ENCODE measurements at places on chromosomes 4 and X.

DNA sequence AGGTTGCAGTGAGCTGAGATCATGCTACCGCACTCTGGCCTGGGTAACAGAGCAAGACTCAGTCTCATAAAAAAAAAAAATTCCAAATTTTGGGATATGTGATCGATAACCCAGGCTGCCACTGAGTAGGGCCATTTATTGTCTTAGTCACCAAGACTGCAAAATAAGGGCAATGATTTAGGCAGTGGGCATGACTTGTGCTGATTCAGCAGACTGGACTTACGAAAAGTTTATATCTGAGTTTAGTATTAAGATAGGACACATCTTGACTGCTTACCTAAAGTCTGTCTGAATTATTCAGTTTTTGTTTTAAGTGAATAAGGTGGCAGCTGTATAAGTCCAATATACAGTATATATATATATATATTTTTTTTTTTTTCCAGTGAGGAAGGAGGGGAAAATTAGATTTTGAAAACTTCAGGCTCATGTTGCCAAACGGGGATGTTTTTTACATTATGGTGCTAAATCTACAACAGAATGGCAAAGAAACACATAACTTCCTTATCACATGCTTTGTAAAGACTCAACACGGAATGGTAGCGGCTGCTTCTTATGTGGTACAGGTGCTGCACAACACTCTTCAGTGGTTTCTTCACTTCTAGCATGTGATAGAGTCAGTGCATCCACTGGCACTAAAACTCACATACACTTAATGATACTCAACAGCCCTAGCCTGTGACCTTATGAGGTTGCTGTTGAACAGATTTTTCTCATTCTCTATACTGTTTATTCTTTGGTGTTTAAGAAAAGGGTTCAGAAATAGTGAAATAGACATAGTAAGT lies 6.5 kb downstream of the TEX13D start:
- no peak for DNase-seq

DNA sequence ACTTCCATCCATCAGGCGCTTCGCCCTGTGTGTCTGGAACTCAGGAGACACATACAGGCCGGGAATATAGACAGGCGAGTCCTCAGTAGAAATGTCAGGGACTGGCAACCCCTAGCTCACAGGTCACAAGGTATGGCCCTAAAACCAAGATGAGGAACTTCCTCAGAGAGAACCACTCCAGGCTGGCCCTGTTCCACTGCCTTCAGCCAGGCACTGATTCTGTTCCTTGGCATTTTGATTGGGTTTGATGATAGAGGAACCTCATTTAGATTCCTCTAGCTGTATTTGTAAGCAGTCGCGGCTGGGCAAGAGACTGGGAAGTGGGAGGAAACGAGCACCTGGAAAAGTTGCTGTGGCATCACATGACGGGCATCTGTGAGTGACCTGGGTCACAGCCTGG lies 8.1 kb downstream of the HPSE start:
- DNase-seq = no peak

- DNase-seq = no peak
These were observed 102.7 kb upstream of the TBC1D9 start for GRCh38 chr4:140858897-140859296.

DNA sequence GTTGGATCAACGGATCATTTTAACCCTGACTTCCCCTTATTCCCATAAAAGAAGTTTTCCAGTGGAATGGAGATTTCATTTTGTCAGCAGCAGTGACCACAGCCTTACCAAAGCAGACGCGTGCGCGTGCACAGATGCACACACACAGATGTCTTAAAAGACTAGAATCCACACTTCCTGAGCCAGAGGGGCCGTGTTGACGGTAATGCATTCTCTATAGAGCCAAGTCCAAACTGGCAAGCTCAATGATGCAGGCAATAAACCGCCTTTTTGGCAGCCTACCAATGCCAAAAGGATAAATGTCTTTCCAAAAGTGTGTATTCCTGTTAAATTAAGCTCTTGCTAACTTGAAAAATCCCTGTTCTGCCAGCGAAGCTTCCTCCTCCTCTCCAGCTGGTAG lies 18.8 kb upstream of the CLDN34 start:
- no peak for DNase-seq

- DNase-seq = no peak
These were observed 542.4 kb upstream of the DIPK2B start for GRCh38 chrX:45743081-45743533.

- DNase-seq = no peak
These were observed 1411.1 kb upstream of the TENM3 start for GRCh38 chr4:180832073-180832472.

GRCh38 chr4:164383058-164383357 lies 370.9 kb upstream of the SMIM31 start:
- peak; percentile 24 for DNase-seq

- no peak for DNase-seq
These were observed 2.2 kb upstream of the MAGED1 start for GRCh38 chrX:51891245-51891644.

DNA sequence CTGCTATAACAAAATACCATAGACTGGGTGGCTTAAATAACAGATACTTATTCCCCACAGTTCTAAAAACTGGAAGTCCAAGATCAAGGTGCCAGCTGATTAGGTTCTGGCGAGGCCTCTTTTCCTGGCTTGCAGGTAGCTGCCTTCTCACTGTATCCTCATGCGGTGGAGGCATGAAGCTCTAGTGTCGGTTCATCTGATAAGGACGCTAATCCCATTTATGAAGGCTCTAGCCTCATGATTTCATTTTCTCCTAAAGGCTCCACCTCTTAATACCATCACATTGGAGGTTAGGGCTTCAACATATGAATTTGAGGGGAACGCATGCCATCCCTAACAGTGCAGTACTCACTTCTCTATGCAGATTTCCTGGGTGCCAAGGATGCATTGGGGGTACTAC lies 57.9 kb upstream of the STIM2 start:
- DNase-seq = no peak

- no peak for DNase-seq
These were observed 54.5 kb downstream of the TEX13C start for GRCh38 chrX:125374169-125374568.

GRCh38 chr4:119284876-119285780 lies 36.8 kb downstream of the FABP2 start:
- peak; percentile 11 for DNase-seq

DNA sequence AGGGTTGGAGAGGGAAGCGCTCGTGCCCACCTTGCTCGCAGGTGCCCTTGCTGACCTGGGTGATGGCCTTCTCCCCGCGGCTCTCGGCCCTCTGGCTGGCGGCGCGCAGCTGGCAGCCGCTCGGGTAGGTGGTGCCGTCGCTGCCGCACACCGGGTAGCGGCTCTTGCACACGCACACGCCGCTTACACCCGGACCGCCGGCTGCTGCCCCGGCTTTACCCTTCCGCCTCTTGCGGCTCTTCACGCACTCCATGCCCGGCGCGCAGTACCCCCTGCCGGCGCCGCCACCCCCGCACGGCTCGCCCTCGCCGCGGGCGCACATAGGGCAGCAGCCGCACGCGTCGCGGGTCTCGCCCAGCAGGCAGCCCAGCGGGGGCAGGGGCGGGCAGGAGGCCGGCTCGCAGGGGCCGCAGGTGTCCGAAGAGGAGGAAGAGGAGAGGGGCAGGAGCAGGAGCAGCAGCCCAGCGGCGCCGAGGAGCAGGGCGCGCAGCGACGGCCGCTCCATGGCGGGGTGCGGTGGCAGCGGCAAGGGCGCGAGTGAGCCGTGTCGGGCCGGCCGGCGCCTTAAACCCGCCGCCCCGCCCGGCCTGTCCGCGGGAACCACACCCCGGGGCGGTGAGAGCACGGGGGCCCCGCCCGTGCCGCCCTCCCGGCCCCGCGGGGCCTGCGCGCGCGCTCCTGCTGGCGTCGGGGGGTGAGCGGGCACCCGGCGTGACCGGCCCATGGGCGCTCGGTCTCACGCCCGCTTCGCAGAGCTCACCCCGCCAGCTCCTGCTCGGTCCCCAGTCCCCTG lies at the start of gene IGFBP7:
TSS of gene IGFBP7 (minus strand) at position 539 of the 793 bp plus-strand sequence. CDS start at position 505, 34 bp downstream.
- peak; percentile 53 for DNase-seq

DNA sequence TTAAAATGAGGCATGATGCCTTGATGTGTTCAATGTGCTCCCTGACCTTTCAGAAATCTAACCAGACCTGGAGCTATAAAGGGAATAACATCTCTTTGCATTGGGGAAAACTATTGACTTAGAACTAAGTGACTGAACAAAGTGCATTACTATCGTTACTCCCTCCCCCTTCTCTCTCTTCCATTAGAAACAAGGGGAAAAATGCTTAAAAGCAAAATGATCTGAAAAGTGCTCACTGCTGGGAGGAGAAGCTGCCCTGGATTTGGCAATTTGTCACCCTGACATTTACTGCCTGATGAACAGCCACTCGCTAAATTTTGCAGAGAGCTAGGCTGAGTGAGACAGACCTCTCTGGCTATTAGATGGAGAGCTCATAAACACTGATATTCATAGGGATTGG lies 48.6 kb upstream of the PARM1 start:
- peak; percentile 15 for DNase-seq

DNA sequence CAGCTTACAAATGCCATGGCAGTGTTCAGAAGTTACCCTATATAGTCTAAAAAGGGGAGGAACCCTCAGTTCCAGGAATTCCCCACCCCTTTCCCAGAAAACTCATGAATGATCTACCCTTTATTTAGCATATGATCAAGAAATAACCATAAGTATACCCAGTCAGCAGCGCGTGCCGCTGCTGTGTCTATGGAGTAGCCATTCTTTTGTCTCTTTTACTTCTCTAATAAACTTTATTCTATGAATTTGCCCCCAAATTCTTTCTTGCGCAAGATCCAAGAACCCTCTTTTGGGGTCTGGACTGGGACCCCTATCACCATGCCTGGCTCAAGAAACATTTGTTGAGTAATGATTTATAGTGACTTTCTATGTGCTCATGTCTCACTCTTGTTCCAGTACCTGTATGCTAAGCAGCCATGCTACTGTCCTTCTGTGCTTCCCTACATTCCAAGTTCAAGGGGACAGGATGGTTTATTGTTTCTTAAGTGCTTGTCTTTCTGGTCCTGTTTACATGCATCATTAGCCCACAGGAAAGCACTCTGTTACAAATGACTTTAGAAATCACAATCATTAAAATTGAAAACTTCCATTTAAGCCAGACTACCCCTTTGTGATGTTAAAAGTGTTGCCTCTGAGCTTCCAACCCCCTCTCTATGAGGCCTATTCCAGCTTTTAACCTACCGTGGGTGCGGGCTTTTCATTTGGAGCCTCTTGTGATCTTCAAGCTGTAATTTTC lies 63.4 kb upstream of the S100G start:
- DNase-seq = no peak

DNA sequence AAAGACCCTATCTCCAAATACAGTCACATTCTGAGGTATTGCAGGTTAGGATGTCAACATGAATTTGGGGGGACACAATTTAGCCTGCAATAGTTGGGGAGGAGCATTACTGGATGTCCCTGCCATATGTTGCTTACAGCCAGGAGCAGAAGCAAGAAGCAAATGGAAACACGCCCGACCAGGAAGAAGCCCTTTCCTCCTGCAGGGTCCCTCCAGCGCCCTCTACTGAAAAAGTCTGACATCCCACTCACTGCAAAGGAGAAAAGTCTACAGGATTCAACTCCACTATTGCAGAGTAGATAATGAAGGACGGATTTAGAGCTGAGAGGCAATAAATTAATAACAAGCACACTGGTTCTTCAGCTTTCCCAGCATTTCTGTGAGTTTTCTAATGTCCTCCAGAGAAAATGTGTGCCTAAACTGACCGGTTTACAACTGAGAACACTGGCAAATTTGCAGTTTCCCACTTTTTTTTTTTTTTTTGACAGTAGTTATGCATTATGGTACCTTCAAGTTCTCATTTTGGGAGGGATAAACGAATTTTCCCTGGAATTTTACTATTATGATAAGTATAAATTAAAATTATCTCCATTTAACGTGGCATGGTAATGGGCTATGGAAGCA lies 31.7 kb downstream of the COQ2 start:
- DNase-seq = peak; percentile 76

GRCh38 chr4:6703786-6704185 lies 5.9 kb downstream of the MRFAP1L1 start:
- DNase-seq = no peak

- peak; percentile 28 for DNase-seq
These were observed 14.1 kb downstream of the RPS6KA3 start for GRCh38 chrX:20252381-20253231.

GRCh38 chr4:24798036-24798610 lies 2.8 kb downstream of the SOD3 start:
- DNase-seq = no peak

DNA sequence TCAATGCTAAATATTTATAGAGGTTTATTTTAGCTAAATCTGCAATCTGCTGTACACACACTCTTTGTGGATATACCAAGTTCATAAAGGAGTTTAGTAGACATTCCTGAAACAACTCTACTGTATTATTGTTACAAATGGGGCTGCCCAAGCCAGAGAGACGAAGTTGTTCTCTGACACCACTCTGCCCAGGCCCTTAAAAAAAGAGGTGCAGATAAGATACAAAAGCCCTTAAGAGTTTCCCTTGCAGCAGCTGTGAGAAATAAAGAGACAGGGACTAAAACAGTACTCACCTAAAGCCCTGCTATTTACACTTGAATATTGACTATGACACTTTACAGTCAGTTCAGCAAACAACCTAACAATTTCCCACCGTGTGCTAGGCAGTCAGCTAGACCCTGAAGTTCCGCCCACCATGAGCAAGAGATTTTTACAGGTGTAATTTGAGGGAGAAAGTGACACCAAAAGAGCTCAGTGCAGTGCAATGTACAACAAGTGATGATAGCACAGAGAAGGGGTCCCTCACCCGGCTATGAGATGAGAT lies 191.7 kb downstream of the PRDM5 start:
- DNase-seq = no peak

DNA sequence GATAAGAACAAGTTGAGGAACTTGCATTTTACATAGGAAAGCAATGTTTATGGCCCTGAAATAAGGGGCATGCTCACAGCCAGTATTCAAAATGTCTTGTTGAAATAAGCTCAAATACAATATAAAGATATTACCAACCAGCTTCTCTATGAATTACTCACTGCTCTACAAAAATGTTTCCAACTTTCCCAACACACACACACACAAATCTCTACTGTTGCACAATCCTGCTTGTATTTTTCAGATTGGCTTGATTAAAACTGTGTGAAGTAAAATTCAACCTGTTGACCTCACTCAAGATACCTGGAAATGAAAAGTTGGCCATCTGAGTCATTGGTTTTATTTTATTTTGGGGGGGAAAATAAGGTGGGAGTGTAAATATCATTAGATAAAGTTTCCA lies 128.6 kb downstream of the CHIC2 start:
- DNase-seq = no peak

DNA sequence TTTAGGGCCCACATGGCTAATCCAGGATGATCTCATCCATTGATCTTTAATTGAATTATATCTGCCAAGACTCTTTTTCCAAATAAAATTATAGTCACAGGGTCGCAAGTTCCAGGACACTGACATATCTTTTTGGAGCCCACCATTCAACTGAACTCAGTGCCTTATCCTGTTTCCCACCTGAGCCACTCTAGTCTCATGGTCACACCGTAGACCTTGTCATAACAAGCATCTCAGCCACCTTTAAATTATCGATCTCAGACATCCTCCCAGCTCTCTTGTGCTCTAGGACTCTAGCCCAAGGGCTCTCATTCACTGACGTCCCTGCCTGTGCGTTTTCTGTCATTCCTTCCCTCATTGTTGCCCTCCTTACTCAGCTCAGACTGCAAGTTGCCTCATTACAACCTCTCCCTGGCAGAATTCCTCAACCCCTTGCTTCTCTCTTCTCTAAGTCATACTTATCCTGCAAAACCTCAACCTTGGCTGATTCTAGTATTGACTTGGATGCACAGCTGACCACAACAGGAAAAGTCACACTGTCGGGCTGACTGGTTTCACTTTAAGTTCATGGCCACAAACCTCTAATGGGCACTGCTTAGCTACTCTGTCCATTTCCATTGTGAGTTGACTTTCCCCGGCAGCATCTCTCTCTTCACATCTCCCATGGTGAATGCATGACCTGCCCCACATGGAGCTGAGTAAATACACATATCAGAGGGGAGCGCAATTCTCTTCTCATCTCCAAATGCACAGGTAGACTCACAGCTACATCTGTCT lies 91.0 kb upstream of the TRIM2 start:
- no peak for DNase-seq
